ENCODE measurements at places on chromosomes 13 and 19.
A peak's percentile ranks its signal among the peaks of the same experiment; 100 is the strongest.

- H3K27me3 ChIP-seq = no peaks in the 10 kb centered on the region
- peaks cover 33% of the 10 kb centered on the region for H3K4me1 ChIP-seq
- peak overlapping the region; percentile 2 for H3K4me3 ChIP-seq
- no peak for DNase-seq
Observed at GRCh38 chr13:48265217-48265815, 32.3 kb downstream of the ITM2B start.

DNA sequence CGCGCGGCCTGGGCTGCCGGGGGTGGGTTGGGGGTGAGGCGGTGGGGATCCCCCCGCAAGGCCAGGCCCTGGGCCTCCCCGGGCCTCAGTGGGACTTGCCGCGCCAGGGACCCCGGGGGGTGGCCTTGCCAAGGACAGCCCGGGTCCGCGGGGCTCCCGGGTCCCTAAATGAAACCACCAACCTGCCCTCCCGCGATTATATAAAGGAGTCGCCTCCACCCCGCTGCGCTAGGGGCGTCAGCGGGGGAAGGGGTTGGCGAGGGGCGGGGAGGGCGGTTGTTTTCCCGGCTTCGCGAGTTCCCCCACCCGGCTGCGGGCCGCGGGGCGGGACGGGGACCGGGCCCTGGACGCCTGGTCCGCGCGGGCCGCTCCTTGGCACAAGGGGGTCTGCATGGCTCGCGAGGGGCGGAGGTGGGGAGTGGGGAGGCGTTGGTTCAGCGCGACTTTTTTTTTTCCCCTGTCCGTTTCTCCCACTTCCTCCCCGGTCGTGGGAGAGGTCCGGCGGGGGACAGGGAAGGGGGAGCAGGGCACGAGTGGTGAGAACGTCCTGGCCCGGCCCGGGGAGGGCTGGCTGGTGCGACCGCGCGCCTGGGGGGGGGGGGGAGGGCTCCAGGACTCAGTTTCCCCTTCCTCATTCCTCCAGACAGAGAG, 822 bp upstream of the ZBTB7A start:
- H3K27me3 ChIP-seq = no peaks in the 10 kb centered on the region
- H3K27ac ChIP-seq = peak overlapping the region; percentile 75
- H3K4me3 ChIP-seq = peak overlapping the region; percentile 79
- no peak for DNase-seq

GRCh38 chr13:48578516-48579164, 45.8 kb upstream of the RCBTB2 start:
- no peaks in the 10 kb centered on the region for H3K27me3 ChIP-seq
- DNase-seq = no peak
- peaks cover 22% of the 10 kb centered on the region for H3K4me1 ChIP-seq
- H3K4me3 ChIP-seq = no peak overlapping the region
- peaks cover 3% of the 10 kb centered on the region for H3K36me3 ChIP-seq
- H3K27ac ChIP-seq = no peak overlapping the region

DNA sequence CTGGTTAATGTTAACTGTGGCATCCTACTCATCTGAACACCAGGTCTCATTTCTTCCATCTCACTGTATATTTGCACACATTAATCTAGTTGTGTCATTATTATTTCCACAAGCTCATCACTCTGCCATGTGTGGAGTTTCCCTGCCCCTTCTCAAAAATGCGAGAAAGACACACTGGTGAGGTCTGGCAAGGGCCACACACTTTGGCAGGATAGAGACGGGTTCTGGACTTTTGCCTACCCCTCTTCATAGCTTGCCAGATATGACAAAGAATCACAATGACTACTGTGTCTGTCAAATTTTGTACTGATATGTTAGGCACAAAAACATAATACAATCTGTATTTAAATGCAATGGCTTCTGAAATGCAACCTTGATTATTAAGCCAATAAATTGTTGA, 12.9 kb downstream of the GPR12 start:
- H3K4me3 ChIP-seq = no peak overlapping the region
- H3K4me1 ChIP-seq = no peaks in the 10 kb centered on the region
- peaks cover 4% of the 10 kb centered on the region for H3K36me3 ChIP-seq
- H3K27me3 ChIP-seq = peaks cover 32% of the 10 kb centered on the region
- H3K27ac ChIP-seq = no peak overlapping the region
- DNase-seq = no peak

DNA sequence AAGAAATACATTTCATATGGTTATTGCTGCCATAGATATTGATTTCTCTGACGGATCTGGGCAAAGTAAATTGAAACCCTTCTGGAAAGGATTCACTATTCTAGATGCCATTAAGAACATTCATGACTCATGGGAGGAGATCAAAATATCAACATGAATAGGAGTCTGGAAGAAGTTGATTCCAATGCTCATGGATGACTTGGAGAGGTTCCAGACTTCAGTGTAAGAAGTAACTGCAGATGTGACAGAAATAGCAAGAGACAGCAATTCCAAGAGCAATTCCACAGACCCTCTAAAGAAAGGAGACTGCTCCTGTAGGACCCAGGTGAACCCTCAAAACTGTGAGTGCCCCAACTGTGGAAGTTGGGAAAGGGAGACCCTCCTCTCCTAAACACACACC, 30.9 kb upstream of the KCTD12 start:
- peaks cover 70% of the 10 kb centered on the region for H3K27me3 ChIP-seq
- no peak overlapping the region for H3K27ac ChIP-seq
- no peak overlapping the region for H3K4me3 ChIP-seq

DNA sequence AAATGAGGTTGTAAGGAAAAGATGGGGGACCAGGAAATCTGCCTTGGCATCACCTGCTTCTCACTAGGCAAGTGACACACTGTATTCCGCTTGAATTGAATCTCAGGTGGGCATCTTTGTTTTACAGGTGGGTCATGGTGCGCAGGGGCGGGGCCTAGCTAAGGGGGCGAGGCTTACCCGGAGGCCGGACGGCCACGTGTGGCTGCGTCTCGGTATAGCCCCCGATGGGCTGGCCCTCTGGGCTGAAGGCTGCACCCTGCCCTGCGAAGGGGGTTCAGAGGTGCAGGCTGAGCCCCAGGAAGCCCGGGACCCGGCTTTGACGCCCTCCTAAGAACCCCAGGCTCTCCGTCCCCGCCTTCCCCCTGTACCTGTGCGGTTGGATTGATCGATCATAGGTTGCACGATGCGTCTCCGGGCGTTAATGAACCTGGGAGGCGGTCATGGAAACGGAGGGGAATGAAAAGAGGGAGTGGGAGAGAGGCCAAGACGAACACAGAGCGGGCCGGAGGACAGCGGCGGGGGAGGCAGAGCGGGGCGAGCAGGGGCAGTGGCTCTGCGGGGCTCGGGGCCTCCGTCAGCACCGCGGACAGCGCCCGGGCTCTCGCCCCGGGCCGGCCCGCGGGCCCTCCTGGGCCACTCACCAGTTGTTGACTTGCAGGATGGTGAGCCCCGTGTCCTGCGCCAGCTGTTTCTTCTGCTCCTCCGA, 12.5 kb downstream of the MEIS3 start:
- H3K27me3 ChIP-seq = peaks cover 63% of the 10 kb centered on the region
- H3K4me3 ChIP-seq = no peak overlapping the region
- H3K36me3 ChIP-seq = peaks cover 3% of the 10 kb centered on the region
- no peak overlapping the region for H3K27ac ChIP-seq

Measured in effector memory CD8-positive, alpha-beta T cell (primary cell).